GOT3 (cell line): ENCODE measurements at places on chromosomes 11 and 22.

DNA sequence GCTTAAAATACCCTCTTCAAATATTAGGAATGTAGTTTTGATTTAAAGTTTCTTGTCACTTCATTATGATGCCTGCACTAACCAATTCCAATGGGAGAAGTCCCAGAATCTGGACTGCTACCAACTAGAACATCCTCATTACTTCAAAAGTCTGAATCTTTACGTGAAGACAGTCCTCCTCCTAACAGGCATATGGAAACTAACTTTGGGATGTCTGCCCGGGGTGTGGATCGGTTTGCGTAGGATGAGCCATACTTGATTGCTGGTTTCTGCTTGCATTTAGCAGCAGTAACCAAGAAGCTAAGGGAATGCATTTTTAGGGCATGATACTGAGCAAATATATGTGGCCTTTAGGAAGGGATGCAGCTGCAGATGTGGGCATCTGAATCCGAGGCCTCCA is 177.1 kb downstream of the LRRC4C start:
- DNase-seq = no peak

- no peak for DNase-seq
Observed at GRCh38 chr11:123231256-123231655, 36.2 kb upstream of the CLMP start.

GRCh38 chr11:12815931-12816494 is 141.8 kb downstream of the TEAD1 start:
- no peak for DNase-seq

DNA sequence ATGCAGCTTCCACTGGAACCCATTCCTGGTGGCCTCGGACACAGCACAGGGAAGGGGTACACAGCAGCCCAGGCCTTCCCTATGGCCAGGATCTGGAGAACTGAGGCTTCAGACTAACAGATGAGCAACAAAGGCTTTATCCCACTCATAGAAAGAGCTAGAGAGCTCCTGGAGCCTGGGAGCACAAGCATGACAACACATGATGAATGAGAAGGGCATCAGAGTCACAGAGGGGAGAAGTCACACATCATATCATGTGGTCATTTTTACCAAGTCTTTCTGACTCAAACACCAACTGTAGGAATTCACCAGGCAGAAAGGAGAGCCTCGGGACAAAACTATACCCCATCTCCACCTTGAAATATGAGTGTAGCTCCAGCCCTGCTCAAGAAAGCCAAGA is 43.2 kb downstream of the NRXN2 start:
- no peak for DNase-seq

- no peak for DNase-seq
Observed at GRCh38 chr11:130209954-130210854, 50.6 kb downstream of the ST14 start.

DNA sequence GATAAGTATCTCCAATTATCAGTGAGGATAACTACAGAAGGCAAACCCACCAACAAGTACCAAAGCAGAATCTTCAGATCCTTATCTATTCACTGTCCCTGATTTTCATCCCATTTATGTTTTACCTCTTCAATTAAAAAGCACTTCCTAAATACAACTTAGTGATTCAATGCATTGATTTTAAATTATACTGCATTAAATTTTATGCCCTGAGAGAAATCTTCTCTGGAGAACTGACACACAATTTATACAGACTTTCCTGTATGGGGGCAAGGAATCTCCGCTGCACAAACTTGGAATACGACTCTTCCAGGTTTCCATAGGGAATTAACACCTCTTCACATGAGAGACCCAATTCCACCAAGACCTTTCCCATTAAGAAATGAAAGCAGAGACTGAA is at the start of gene OR10A3:
OR10A3 (minus strand) TSS at position 101 of the 400 bp plus-strand sequence. CDS start 2,188 bp downstream, outside the sequence.
- no peak for DNase-seq

GRCh38 chr11:15727520-15727914 is 612.8 kb downstream of the INSC start:
- DNase-seq = no peak

DNA sequence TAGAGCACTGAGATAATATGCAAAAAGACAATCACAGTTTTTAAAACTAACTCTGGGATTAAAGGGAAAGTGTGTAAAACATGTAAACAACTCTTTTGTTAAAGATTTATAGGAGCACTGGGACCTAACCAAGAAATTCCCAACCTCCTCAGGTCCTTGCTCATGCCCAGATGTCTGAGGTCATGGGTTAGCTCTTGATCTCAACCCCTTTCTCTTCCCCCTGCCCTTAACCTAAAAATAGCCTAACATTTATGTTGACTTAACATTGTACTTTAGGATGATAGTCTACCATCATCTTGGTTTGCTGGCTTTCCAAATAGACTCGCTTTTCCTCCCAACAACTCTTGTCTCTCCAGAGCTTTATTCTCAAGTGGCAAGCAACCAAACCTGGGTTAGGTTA is 258.2 kb upstream of the FAT3 start:
- DNase-seq = no peak

DNA sequence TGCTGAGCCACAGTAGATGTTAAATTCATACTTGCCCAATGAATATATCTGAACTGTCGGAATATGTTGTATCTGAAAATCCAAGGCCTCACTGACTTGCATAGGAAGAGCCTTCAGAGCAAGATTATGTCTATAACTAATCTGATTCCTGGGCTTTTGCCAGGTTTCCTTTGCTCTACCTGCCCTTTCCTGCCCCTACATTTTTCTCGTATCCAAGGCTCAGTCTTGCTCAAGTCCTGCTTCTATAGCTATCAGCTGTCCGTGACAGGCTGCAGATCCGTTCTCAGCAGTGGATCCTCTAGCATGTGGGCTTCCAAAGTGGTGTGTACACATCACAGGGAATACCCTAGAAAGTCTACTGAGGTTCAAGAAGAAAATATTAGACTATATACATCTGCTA is 18.8 kb upstream of the USP47 start:
- DNase-seq = no peak

- DNase-seq = no peak
Observed at GRCh38 chr11:64745521-64746328, 1.8 kb upstream of the RASGRP2 start.

GRCh38 chr11:66663741-66664296 is 13.9 kb downstream of the RBM4B start:
- no peak for DNase-seq

DNA sequence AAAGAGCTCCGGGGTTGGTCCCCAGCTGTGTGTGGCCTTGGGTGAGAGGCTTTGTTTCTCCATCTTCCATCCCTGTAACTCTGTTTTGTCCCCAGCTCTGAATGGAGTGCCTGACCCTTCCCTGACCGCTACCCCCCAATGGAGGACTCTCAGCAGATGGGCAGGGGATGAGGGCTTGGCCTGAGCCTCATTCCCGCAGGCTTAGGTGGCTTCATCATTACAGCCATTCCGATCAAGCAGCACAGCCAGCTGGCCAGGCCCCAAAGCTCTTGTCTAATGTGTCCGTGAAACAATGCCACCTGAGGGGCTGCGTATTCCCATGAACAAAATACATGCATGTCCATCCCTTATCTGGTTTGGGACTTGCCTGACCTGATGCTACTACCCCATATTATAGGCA is 3.9 kb upstream of the CDC42EP2 start:
- no peak for DNase-seq

DNA sequence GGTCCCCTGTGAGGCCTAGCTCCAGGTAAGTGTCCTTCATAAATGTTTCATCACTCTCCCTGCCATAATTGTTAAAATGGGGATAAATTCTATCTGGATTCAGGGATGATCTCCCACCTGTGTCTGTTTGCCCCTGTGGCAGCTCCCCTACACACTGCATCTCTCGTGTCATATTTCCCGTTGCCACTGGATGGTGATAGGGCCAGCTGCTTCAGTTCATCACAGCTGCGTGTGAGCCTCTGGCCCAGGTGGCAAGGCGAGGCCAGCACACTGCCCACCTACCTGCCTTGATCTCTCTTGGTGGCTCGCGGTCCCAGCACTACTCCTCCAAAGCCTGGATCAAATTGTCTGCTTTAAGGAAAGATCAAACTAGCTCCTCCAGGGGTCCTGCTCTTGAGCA is 187.4 kb downstream of the GRIK4 start:
- DNase-seq = no peak

DNA sequence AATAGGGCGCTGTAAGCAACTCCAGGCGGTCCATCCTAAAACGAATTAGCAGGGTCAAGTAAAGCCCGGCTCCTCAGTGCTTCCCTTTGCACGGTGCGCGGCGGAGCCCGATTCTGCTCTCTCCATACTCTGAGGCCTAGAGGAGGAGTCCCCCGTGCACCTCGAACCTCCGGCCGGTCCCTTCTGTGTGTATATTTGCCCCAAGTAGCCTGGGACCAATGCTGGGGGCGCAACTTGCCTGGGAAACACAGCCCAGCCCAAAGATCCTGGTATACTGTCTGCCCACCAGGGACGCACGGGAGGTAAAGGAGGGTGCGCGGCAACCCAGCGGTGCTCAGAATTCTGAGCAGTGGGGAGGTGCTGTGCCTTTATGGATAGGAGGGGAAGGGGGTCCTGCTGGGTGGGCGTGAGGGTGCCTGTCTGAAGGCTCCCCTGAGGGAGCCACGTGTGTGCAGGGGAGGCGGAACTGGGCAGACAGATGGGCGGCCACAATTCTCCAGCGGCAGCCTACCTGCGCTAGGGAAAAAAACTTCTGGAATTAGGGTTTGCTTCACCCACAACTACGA is 4.8 kb upstream of the TBX1 start:
- DNase-seq = no peak

GRCh38 chr11:118437208-118438125 is 1.2 kb downstream of the KMT2A start:
- DNase-seq = no peak

GRCh38 chr11:123585206-123585605 is 69.2 kb downstream of the SCN3B start:
- no peak for DNase-seq

- DNase-seq = no peak
Observed at GRCh38 chr11:123457187-123457770, 27.2 kb downstream of the GRAMD1B start.

- no peak for DNase-seq
Observed at GRCh38 chr11:44955015-44955738, 4.5 kb upstream of the TP53I11 start.

DNA sequence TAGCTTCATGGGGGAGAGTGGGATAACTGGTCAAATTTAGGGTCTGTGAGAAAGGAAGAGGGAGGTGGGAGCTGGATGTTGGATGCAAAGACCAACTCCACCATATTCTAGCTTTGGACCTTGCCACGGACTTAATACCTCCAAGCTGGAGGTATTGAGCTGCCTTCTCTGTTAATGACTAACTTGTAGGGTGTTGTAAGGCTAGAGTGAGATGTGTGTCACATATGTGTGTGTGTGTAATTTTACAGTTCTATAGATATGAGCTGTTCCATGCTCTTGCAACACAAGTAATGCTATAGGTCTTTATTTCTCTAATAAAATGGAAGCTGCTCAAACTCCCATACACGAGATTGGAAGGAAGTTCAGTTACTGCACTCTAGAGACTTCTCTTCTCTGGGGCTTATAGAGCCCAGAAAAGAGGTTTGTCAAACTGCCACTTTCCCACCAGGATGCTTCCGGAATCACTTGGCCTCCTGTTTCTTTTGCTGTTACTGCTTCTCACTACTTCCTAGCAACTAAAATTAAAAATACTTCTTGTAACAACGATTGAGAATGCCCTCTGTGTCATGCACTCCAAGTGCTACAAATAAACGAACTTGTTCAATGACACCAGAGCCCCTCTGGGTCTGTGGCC is 16.0 kb upstream of the FJX1 start:
- no peak for DNase-seq

GRCh38 chr11:71459767-71460320 is 6.8 kb downstream of the NADSYN1 start:
- DNase-seq = no peak

DNA sequence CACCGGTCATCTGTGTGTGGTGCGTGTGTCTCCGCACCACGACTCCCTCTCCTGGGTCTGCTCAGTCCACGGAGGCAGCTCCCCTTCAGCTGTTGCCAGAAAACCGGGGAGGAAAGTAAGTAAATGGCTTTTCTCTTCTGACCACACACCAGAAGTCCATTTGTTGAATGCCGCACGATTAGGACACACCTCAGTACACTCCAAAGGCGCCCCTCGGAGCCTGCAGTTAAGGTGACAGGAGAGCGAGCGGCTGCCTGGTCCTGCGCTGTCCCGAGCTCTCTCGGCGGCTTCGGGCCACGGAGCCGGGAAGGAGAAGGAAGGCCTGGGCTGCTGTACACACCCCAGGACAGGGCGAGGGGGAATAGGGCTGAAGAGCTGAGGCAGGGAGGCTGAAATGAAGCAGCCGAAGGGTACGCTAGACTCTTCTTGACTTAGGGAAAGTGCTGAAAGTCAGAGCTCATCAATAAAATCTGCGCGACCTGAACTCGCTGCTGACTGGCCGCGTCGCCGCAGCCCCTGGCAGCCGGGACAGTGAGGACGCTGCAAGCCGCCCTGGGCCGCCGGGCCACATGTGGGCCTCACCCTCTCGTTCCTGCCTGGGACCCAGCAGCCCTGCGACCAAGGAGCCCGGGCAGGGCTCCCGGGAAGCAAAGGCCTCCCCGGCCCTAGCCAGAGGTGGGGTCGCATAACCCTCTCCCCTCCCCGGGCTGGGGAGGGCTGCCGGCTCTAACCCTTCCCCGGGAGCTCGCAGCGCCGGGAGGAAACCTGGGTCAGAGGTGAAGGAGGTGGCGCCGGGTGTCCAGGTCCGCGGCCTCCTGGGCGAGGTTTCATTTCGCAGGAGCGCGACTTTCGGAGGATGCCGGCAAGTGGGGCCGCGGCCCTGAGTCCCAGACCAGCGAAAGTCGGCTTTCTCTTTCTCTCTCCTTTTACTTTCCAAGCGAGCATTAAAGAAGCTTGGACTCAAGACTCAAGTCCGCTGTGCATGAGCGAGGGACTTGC is 1.6 kb upstream of the PAX6 start:
- DNase-seq = no peak

GRCh38 chr22:29408940-29409339 is 20.6 kb upstream of the AP1B1 start:
- DNase-seq = no peak
